ENCODE measurements at places on chromosomes 1 and 21.

DNA sequence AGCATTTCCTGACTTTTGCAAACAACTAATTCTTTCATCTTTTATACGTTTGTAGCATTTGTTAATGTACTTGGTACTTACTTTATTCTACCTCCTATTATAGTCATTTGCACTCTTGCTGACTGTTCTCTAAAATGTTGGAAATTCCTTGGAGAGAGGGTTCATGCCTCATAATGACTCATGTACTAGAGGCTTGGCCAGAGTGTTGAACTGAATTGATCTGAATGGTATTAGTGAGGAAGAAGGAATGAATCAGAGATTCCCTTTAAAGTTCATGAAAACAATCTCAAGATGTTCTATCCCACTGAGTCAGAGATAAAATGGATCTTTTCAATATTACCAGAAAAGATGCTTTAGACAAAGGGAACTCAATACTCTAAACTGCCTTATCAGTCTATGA, 383.4 kb downstream of the SEC16B start:
- no peak for DNase-seq

DNA sequence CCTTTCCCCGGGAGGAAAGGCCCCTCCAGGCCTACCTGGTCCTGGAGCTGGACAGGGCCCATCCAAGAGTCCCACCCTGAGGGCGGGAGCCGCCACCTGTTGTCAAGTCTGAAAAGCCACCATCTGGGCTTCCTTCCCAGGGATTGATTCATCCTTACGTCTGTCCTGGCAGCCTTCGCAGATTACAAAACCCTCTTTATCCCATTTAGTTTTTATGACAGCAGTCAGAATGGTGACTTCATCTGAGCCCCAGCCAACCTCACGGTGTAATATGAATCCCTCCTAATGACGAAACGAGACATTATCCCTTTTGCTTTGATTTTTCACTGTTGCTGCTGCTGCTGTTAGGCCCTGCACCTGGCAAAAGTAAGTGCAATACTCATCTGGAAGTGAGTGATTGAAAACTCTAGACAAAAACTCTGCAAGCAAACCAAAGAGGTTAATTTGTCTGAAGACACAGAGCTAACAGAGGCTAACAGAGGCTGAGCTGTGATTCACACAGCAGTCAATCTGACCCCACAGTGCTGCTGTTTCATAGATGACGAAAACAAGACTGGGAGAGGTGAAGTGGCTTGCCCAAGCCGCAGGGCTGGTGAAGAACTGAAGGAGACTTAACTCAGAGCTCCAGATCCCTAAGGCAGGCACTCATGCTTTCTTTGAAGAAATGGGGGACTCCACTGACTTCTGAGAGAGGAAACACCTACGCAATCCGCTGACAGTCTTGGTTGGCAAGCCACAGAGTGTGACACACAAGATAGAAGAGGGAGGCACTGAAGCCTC, 30.0 kb upstream of the S100A7 start:
- no peak for DNase-seq

DNA sequence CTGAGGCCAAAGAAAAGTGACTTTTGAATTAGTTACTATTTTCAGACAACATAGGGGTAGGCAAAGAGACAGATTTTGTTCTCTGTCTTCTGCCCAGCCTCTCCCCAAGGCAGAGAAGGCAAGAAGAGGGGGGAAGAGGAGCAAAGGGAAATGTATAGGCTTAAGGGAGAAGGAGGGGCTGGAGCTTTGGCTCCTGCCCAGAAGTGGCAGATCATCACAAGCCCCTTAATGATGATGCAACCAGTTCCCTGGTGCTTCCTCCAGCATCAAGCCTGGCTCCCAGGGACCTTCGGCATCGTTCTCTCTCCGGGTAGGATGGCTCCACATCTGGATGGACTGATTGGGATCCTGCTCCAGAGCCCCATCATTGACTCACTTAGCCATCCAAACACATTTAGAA, 112.8 kb downstream of the KCND3 start:
- no peak for DNase-seq

DNA sequence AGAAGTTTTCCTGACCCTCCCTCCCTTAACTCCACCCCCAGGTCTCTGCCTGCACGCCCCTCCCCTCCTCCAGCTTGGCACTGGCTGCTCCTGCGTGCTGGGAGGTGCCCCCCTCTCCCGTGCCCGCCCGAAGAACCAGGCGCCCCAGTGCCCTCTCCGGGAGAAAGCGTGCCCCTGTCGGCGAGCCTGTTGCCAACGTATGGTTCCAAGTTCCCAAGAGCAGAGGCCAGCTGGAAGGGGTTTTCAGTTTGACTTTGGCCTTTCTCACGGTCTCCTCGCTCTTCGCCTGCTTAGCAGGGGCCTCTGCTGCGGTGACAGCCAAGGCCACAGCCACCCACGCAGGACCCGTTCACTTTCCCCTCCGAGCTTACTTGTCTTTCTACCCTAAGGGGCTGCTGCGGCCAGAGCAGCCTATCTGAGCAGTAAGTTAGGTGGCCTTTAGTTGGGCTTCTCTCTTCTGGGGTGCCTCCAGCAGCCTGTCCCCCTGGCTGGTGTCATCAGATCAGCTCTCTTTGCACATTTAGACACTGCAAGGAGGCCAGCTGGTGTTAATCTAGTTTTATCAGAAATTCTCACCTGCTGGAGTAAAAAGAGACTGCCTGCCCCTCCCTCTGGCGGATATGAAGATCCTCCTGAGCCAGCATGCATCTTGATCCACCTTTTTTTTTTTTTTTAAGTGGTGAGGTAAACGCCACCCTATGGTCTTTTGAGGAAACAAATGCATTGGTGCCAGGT, 1.5 kb downstream of the STUM start:
- no peak for DNase-seq

DNA sequence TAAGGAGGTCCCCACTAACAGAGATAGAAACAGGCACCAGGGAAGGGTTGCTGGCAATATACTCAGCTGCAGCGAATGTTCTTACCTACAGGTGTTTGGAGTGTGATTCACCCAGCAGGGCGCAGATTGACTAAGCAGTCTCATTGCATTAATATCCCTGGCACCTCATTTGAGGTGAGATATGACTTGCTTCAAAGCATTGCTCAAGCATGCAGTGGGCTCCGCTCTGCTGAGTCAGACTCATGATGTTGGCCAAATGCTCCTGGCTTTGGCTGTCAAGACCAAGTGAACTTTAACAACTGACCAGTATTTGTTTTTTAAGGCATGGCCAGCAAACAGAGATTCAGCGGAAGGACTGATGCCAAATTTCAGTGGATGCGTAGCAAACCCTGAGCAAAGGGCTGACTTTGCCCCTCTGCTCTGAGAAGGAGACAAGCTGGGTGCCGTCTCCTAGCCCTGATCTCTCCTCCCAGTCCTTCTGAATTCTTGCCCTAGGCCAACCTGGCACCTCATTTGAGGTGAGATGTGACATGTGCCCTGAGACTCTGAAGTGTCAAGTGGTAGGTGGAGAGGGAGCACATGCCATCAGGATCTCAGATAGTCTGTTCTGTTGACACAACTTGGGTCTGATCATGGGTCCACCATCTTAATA, 187.1 kb upstream of the COA6 start:
- peak; percentile 3 for DNase-seq

- DNase-seq = no peak
Measured at GRCh38 chr1:162633081-162633762, 958 bp downstream of the DDR2 start.

- no peak for DNase-seq
Measured at GRCh38 chr21:45148316-45148990, 74.1 kb downstream of the ADARB1 start.

- no peak for DNase-seq
Measured at GRCh38 chr1:30930631-30931173, 22.1 kb upstream of the SDC3 start.

GRCh38 chr1:25140073-25140797, 92.1 kb downstream of the SYF2 start:
- no peak for DNase-seq

- DNase-seq = no peak
Measured at GRCh38 chr1:25697435-25698217, 81.0 kb downstream of the MAN1C1 start.

- DNase-seq = no peak
Measured at GRCh38 chr1:170241266-170241851, 95.6 kb downstream of the NTMT2 start.

DNA sequence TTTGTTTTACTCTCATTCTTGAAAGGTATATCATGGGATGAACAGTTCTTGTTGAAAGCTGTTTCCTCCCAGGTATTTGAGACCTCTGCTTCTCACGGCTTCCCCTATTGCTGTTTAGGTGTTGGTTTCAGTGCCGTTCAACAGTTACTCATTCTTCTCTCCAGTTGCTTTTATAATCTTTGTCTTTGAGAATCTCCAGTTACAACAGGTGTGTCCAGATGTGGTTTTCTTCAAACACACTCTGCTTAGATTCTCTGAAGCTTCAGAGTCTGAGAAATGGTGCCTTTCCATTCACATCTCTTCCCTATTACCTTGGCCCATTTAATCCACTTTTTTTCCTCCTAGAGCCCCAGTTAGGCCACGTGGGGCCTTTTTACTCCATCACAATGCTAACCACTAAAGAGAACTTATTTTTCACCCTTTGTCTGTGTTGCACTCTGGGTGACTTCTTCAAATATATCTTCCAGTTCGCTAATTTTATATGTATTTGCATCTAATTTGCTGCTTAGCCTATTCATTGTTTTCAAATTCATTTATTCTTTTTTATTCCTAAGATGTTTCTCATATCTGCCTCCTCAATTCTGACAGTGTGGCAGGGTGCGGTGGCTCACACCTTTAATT, 46.7 kb upstream of the SLC19A1 start:
- no peak for DNase-seq

- peak; percentile 20 for DNase-seq
Measured at GRCh38 chr1:82775406-82776000, 974.8 kb downstream of the ADGRL2 start.

- no peak for DNase-seq
Measured at GRCh38 chr1:160748181-160748877, 9.3 kb downstream of the SLAMF7 start.

- DNase-seq = no peak
Measured at GRCh38 chr21:45310459-45310858, 22.8 kb upstream of the POFUT2 start.

DNA sequence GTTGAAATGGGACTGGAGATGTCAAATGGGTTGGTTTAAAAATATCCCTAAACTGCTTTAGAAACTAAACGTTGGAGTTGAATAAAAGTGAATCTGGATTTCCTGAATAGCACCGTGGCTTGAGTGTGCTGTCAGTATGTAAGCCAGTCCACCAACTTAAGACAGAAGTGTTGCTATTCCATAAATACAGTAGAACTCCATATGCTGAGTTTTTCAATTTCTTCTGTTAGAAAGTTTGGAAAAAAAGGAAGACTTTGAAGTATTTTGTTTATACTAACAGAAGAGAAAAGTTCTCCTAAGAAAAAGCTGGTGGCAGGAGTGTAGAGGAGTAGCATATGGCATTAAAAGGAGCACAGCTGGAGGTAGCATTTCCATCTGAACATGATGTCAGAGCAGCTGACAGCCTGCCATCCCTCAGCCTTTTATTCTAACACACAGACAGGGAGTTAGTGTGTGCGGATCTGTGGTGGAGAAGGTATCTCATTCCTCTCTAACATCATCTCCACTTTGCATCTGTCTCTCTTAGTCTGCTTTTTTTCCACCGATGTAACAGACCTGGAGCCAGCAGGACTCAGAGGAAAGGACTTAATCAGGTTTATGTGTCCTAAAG, at the start of gene ZBTB18:
ZBTB18 (plus strand) TSS at position 449 of the 610 bp plus-strand sequence; CDS start at position 598, 149 bp downstream.
- DNase-seq = no peak

GRCh38 chr1:217078959-217079358, 355.7 kb upstream of the ESRRG start:
- DNase-seq = no peak

DNA sequence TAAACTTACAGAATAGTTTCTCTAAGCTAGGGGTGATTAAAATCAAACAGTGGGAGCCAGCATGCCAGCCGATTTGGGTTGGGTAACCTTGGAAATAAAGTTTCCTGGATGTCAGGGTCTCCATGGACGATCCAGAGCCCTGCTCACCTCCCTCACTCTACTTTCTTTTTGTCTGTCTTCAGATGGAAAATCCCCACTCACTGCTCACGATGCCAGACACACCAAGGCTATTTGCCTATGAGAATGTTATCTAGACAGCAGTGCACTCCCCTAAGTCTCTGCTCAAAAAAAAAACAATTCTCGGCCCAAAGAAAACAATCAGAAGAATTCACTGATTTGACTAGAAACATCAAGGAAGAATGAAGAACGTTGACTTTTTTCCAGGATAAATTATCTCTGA, 13.9 kb downstream of the SLAMF7 start:
- DNase-seq = no peak

DNA sequence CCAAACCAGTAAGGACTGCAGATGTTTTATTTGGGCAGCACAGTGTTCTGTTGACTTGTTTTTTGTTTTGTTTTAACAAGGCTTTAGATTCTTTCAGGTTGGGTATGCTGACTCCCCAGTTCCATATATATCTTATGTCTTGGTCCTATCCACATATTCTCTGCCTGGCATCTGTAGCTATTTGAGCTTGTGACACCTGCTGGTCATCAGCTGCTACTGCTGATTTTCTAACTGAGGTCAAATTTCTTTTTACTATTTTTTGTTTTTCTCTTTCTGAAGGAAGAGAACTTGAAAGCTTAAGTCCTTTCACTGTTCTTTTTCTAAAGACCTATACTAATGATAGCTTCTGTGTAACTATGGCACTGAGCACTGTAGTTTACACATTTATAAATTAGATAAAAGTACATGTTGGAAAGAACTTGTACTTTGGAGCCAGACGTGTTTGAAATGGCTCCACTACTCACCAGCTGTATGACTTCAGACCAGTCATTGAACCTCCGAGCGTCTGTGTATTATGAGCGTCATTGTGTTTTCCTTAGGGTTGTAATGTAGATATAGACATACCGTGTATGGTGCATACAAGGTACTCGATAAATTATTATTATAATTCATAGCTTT, 109.4 kb downstream of the NRDC start:
- DNase-seq = no peak

DNA sequence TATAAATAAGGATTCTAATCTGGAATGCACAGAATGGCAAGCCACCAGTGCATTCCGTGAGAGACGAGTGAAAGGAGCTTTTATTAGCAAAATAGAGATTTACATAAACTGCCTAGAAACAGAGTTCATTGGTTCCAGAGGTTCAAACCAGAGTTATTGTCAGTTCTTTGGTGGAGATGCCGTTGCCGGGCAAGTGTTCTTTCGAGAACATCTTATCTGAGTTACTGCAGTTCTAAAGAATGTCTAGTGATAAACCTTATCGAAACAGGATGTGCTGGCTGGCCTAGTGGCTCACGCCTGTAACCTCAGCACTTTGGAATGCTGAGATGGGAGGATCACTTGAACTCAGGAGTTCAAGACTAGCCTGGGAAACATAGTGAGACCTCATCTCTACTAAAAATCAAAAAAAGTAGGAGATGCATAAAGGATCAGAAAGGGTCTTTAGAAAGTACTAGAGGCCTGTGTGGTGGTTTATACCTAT, 19.9 kb upstream of the EVI5 start:
- DNase-seq = no peak

DNA sequence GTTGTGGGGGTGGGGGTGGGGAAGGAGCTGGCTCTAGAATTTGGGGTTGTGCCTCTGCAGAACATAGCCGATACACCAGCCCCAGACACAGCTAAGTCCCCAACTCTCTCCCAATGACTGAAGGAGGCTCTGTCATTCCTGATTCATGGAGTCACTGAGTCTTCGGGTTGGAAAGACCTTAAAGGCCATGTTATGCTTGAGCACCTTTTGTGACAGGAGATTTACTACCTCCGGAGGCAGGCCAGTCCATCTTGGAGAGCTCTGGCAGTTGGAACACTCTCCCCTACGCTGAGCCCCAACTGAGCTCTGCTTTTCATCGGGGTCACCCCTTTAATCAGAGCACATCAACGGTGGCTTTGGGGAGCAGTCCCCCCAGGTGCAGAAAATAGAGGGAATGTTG, 284.4 kb upstream of the GJB5 start:
- DNase-seq = no peak

GRCh38 chr1:162944974-162945674, 84.1 kb upstream of the CCDC190 start:
- DNase-seq = no peak

Measured in stimulated activated CD4-positive, alpha-beta T cell treated with anti-CD3 and anti-CD28 coated beads, Interleukin-15, amount 100 ng/mL, for 48 hours (primary cell).